ENCODE measurements at places on chromosomes 5 and 9.

- no peak for DNase-seq
These were observed 102.5 kb upstream of the IFNK start for GRCh38 chr9:27421577-27421976.

DNA sequence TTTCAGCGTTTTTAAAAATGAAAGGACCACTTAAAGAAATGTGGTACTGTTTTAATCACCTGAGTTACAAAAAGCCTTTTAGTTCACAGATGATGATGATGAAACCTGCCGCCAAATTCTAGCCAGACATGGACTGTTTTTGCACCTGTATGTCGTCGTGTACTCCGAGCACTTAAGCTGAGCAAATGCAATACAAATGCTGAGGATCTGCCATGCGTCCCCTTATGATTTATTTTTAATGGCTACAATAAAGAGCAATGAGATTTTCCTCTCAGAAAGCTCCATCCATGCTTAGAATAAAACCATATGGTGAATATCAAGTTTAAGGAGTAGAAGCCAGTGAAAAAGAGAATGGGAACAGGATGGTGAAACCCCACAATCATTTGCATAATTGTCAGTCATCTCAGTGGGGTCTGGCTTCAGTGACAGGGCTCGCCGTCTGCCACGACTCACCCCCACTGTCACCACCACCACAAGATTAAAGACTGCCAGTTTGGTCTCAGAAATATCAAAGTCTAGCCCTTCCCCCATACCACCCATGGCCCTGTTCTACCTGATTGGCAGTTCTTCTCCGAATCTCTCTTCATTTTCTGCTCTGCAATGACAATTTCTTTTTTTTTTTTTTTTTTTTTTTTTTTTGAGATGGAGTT, 159.9 kb downstream of the GOLPH3 start:
- DNase-seq, result no peak

DNA sequence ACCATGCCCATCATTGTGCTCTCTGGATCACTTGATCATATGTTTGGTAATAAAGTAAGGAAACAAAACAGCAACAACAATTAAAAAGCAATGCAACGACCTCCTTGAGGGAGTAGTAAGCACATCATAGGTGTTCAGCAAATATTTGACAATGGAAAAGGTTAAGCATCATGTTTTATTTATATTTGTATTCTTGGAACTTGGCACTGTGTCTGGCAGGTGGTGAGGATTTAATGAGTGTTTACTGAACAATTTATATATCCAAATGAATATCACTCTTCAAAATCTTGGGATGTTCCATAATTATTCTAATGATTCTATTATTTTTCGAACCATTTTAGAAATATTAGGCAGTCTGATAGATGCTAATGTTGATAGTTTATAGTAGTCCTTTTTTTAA, 6.2 kb downstream of the PIP5K1B start:
- no peak for DNase-seq

GRCh38 chr5:179196405-179197079, 136.4 kb downstream of the ZNF354C start:
- DNase-seq, result no peak

DNA sequence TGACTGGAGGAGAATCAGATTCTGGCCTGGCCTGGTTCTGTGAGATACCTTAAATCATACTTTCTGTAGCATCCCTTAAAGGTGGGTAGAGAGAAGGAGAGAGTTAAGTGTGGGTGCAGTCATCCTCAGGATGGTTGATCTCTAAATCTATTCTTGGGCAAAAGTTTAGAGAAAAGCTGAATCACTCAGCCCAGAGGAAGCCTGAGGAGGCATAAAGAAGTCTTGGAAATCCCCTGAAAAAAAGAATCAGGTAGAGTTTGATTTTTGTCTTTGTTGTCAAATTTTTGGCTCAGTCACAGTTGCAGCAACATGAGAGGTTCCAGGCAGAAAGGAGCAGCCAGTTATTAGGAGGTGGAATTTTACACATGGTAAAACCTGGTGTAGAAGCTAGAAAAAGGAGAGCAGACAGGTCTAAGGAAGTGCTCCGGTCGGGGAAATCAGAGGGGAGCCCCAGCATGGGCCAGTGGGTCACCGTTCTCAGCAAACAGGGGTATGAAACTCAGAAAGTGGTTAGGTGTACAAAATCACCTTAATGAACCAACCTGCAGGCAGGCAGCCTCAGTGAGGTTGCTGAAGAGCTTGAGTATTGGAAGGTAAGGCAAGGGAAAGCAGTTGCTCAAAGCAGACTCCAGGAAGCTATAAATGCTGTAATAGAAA, 116.2 kb upstream of the CNTLN start:
- no peak for DNase-seq

- DNase-seq, result no peak
These were observed 335.5 kb downstream of the FBXL7 start for GRCh38 chr5:15835514-15835913.

DNA sequence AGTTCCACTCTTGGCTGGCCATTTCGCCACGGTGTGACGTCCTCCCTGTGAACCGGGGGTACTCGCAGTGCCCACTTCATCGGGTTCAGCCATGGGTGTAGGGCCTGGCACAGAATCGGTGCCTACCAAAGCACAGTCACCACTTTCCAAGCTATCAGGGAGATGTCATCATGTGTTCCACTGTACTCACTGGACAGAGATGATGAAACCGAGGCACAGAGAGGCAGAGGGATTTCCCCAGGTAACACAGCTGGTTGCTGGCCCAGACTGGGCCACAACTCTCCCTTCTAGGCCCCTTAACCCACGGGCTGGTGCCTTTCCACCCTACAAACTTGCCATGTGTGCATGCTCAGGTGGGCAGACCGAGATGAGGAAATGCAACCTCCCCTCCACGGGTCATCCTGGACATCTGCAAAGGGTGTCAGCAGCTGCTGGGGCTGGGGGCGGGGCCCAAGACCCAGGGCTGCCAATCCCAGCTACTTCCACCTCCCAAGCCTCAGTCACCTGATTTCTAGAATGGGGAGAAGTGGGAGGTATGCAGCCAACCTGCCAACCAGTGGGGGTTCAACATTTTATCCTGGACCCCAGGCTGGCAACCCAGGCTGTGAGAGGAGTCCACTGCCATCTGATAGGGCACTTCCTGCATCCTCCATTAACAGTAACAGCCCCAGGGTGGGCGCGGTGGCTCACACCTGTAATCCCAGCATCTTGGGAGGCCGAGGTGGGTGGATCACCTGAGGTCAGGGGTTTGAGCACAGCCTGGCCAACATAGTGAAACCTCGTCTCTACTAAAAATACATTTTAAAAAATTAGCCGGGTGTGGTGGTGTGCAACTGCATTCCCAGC, 893 bp upstream of the SH2D3C start:
- no peak for DNase-seq
